ENCODE measurements at places on chromosomes 3 and 15.

- no peak for DNase-seq
Measured at GRCh38 chr3:188261011-188261410, 107.1 kb downstream of the LPP start.

DNA sequence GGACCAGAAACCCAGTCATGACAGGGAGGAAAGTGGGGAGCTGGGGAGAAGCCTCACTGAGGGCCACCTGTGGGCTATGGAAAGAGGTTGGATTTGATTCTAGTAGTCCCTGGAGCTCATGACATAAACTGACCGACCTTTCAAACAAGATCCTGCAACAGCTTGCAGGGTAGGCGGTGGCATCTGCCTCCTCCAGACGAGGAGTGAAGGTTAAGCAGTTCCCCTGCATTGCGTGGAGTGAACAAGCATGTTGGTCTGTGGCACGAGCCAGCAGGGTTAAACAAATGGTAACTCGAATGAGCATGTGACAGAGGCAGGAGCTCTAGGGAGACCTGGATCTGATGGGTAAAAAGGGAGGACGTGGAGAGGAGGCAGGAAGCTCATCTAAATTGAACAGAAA lies 12.7 kb downstream of the TGM4 start:
- no peak for DNase-seq

GRCh38 chr15:59616379-59616778 lies 4.8 kb downstream of the GCNT3 start:
- no peak for DNase-seq

GRCh38 chr15:84914909-84915605 lies 30.6 kb downstream of the SLC28A1 start:
- peak; percentile 12 for DNase-seq

DNA sequence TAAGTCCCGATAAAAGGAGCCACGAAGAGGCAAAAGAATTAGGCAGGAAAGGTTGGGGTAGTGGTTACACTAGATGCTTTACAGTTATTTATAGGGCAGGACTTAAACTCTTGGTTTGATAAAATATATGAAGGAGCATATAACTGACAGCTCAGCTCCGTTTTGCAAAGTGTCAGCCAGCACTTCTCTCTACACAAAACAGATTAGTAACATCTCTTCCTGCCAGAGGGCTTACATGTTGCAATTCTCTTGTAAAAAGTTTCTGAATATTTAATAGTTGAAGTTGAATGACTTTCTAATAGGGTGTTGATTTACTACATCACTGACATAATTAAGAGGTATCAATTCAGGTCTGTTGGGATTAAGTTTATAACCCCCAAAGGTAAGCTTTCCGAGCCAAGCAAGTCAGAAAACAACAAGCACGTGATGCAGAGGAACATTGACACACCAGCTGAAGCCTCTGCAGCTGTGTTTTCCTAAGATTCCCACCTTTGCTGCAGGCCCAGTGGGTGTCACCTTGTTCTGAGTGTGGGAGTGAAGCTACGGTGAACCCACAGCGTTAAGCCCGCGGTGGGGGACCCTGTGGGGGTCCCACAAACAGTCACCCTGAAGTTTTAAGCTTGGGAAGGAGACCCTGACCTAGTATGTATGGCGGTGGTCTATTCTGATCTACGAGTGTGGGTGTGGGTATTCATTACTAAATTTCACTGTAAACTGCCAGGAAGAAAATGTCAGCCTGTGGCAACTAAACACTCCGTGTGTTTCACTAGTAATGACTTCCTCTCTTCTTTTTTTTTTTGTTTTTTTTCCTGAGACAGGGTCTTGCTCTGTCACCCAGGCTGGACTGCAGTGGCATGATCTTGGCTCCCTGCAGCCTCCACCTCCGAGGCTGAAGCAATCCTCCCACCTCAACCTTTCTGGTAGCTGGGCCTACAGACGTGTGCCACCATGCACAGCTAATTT lies 22.0 kb upstream of the ATP13A3 start:
- DNase-seq: no peak

GRCh38 chr3:160677459-160677881 lies 510 bp downstream of the ARL14 start:
- DNase-seq: no peak
